ENCODE measurements at places on chromosomes 1 and 21.
A peak's percentile ranks its signal among the peaks of the same experiment; 100 is the strongest.

- no peak for DNase-seq
Observed at GRCh38 chr1:23367451-23367790, 2.2 kb downstream of the ZNF436 start.

DNA sequence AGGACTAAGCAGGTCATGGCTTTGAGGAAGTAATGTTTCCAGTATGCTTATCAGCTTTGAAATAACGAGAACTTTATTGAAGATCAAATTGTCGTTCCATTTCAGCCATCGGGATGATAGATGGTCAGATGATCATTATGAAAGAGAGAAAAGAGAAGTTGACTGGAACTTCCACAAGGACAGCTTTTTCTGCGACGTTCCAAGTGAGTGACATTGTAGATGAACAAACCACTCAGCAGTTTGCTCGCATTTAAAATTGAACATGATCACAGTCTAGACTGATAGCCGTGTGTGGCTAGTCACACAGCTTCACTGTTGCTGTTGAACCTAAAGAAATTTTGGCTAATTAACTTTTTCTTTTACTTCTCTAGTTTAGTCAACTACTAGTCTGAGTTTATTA, 151.1 kb downstream of the TLR5 start:
- DNase-seq: no peak

DNA sequence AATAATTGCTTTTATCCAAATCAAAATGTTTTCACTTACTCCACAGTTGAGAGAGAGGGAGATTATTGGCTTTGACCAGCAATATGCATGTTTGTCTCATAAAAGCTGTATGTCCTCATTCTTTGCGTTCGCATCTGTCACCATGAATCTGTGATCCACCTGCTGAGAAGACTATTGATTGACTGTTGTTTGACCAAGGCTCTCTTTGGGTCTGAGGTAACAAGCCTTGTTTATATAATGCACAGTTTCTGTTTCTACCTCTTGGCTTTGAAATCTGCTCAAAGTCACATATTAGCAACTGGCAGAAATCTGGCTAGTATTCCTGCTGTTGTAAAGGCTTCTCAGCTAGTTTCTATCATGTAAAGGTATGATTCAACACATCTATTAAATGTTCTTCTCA, 157.0 kb downstream of the LYPLAL1 start:
- no peak for DNase-seq

- no peak for DNase-seq
Observed at GRCh38 chr1:178630417-178630816, 94.6 kb upstream of the RALGPS2 start.

DNA sequence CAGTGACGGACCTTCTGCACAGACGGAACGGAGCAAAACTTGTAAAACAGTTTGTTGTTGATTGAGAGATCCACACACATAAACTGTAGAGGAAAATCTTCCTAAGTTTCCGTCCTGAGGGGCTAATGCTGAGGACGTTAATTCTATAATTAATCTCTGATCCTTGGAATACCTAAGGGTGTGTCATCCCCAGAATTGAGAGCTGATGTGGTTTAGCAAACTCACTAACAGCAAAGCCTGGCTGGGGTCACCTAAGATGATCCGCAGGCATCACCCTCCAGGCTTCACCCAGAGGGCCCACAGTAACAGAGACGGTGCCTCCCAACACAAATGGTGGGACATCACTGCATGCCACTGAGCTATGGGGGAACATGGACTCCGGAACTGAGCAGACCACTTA, 97.5 kb downstream of the SMYD2 start:
- no peak for DNase-seq

GRCh38 chr1:18203645-18204044, 96.0 kb downstream of the IGSF21 start:
- DNase-seq: no peak

DNA sequence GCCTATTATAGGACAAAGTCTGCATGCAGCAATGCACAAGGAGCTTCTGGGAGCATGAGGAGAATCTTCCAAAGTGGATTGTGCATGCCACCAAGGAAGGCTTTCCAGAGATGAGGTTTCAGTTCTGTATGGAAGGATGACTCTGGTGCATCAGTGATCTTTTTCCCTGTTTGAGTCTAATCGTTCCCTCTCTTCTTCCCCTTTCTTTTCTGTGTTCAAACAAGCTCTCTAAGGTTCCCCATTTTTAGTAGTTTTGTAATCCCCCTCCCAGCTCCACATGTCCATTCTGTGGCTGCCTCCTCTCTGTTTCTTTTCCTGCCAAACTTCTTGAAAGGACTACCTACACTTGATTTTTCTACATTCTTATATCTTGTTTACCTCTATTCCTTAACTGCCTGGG, 43.3 kb upstream of the USP25 start:
- no peak for DNase-seq

DNA sequence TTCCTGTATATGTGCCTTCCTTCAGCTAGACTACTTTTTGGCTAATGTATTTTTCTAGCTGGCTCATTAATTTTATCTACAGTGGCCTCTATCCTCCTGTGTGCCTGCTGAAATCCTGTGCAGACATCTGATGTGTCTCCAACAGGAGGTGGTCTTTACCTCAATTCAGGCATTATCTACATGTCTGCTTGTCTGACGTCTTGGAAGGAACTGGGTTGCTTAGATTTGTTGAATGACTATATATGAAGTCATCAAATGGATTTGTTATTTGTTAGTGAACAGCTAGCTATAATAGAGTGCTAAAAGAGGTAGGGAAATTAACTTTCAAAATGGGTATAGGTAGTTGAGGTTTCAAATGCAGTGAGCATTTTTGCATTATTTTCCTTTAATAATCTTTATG, 6.7 kb downstream of the RPL5 start:
- DNase-seq: no peak

GRCh38 chr1:119387858-119388257, 19.3 kb downstream of the HAO2 start:
- no peak for DNase-seq

DNA sequence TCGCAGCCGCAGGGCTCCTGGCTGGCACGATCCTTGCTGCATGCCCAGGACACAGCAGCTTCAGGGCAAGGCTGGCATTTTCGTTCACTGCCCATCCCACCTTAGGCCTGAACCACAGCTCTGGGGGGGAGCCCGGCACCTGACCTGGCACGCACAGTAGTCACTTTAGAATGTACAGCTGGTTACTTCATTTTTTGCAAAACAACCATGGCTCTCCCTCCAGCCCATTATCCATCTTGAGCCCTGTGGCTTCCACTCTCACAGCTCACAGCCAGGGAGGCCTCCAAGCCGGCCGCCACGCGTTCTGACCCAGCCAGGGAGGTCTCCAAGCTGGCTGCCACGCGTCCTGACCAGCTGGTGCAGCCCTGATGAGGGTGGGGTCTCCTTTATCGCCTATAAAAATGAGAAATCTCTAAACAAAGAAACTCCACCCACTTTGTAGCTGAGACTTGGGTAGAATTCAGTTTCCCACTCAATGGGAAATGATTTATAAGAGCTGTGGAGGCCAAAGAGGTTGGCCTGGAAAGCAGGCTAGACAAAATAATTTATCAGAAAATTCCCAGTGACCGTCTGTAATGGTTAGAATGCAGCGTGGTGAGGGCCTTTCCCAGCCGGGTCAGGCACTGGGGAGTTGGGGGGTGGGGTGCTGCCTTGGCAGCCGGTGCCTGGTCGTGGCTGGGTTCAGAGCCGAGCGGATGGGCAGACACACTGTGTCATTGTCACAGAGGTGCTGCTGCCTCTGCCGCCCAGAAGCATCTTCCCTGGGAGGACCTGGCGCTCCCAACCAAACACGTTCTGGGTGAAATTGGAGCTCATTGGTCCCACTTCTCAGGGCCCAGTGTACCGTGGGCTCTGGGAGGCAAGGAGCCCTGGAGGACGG, 54.6 kb upstream of the ACTRT2 start:
- DNase-seq: peak; percentile 71

GRCh38 chr1:204415351-204415750, 3.7 kb upstream of the PPP1R15B start:
- DNase-seq: no peak

All from amygdala (tissue), 56 donors.